ENCODE measurements at places on chromosomes 12 and 14.
A peak's percentile ranks its signal among the peaks of the same experiment; 100 is the strongest.

DNA sequence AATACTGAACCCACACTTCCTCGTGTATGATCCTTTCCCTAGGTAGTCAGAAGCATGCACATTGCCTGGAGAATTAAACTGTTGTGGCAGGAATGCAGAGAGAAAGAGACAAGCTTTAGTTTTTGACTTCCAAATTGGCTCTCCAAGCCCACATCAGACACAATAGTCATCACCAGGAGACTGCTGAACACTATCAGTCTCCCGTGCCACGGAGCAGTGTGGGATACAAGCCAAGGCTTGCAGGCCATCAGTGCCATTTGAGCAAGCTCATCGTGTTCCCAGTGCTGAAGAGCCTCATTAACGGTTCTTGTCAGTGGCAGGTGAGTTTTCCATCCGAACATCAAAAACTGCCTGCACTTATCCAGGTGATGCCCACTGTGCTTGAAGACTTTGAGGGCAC, 410.8 kb downstream of the NAV3 start:
- DNase-seq = no peak

GRCh38 chr12:19957308-19958125, 410.8 kb upstream of the PDE3A start:
- DNase-seq = no peak

- DNase-seq = no peak
Observed at GRCh38 chr12:52524898-52525591, 4.9 kb upstream of the KRT5 start.

DNA sequence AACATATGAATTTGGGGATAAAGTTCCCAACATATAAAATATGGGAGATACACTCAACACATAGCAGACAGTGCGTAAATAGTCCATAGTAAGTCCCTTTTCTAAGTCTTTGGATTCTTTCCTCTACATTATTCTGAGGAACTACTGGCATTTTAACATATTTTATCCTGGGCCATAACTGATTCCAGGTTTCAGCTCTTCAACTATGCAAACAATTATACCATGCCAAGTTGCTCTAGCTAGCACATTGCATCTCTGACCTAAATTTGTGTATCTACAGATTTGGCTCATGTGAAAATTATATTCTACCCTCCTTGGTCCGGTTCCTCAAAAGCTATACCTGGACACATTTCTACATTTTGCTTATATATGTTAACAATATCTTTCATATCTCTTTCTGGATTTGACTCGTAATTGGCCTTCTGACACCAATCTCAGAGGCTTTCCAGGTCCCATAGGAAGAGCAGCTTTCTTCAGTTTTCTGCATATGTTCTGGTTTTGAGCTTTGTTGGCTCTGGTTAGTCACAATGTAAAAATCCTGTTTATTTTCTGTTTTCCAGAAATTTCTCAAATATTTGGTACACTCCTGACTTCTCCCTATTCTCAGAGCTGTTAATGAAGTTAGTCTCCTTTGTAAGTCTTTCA, 305.4 kb downstream of the BMP4 start:
- no peak for DNase-seq

GRCh38 chr12:114481200-114481535, 75.2 kb upstream of the TBX5 start:
- DNase-seq = no peak

GRCh38 chr12:52235822-52236361, 2.8 kb downstream of the KRT7 start:
- no peak for DNase-seq

- no peak for DNase-seq
Observed at GRCh38 chr12:72111706-72112105, 160.5 kb upstream of the TRHDE start.

DNA sequence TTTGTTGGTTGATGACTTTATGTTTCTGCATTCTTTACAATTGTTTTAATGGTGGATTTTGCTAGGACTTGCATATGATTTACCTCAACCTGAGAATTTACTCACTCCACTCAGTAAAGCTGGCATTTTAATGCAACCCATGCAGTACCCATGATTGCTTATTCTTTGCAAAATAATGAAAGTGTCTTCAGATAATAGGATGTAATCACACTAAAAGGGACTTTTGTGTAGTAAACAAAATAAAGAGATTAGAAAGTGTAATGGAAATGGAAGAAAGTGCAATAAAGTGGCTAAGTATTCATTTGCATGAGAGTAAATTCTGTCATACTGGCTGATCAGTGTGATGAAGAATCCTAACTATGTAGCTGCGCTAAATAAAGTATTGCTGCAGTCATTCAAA, 87.6 kb upstream of the NOVA1 start:
- no peak for DNase-seq

- DNase-seq = no peak
Observed at GRCh38 chr14:58965601-58966000, 222.9 kb upstream of the DAAM1 start.

DNA sequence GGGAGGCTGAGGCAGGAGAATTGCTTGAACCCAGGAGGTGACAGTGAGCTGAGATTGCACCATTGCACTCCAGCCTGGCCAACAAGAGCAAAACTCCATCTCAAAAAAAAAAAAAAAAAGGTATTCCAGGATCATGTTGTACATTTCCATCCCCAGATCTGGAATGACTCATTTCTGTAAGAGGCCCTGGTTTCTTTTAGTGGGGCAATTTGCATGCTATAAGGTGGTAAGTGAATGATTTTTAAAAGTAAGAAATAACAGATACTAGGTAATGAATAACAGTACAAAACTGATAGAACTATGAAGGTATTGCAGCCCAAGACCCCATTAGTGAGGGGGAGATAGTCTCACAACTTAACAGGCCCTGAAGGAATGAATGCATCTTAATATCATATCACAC, 17.7 kb upstream of the ADCK1 start:
- no peak for DNase-seq

DNA sequence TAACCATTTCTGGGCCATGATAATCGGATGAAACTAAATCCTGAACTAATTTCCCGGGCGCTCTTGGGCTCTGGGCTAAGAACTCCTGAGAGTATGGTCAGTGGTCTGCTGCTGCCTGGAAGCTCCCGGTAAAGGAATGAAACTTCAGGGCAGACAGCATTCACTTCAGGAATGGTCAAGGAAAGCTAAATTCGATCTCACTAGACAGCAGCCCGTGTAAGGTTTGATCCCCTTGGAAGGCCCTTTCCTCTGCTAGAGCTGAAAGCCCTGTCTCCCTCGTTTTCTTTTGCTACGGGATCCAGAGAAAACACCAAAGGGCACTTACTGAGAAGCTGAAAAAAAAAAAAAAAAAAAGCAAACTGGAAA, 680 bp downstream of the ASB8 start:
- no peak for DNase-seq

GRCh38 chr12:9869307-9870161, at the start of gene CLEC2B:
TSS of gene CLEC2B (minus strand) at chr12:9869354.
- DNase-seq = no peak

GRCh38 chr14:93520053-93520607, 89.4 kb downstream of the UNC79 start:
- DNase-seq = no peak

DNA sequence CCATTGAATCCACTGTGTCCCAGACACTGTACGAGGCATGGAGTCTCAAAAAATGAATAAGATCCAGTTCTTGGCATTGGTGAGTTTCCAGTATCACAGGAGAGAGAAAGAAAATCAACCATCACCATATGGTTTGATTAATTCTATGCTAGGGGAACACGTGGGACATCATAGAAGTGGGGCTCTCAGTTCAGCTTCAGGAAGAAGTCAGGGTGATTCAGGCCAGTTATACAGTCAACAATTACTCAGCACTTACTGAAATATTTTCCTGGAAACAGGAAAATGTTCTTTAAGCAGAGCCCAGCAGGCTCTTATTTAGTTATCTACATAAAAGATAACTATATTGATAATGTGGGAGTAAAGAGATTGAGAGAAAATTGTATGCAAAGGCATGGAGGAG, 407.2 kb downstream of the NOVA1 start:
- no peak for DNase-seq

- peak; percentile 64 for DNase-seq
Observed at GRCh38 chr14:68285421-68286179, 466.0 kb downstream of the RAD51B start.

GRCh38 chr12:18275981-18276380, 14.7 kb downstream of the PIK3C2G start:
- DNase-seq = no peak

- DNase-seq = no peak
Observed at GRCh38 chr12:6539314-6539682, 5.0 kb downstream of the GAPDH start.

DNA sequence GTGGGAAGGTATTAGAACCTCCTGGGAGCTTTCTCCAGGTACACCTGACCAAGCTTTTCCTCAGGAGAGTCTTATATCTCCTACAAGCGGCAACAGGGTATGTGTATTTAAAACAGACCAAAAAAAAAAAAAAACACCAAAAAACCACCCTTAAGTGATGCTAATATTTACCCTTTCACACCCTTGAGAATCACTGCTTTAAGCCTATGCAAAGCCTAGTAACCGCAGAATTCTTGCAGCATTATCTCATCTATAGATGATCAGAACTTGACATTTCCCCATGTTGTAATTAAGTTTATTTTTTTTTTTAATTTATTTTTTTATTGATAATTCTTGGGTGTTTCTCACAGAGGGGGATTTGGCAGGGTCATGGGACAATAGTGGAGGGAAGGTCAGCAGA, 19.3 kb downstream of the ZNF641 start:
- no peak for DNase-seq

DNA sequence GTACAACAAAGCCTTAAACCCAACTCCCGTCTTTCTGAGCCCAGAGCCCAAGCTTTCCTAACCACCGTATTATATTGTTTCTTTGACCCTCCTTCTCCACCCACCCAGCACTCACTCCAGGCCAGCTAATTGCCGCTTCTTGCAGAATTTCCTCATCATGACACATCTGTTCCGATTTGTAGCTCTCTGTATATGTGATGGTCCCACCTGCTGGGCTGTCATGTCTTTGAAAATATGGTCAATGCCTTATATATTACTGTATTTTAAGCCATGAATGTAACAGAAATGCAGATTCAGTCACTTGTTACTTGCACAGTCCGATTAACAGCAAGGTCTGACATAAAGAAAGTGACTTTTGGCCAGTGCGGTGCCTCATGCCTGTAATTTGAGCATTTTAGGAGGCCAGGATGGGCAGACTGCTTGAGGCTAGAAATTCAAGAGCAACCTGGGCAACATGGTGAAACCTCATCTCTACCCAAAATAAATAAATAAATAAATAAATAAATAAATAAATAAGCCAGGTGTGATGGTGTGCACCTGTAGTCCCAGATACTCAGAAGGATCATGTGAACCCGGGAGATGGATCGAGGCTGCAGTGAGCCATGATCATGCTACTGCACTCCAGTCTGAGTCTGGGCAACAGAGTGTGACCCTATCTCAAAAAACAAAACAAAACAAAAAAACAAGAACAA, 359.8 kb downstream of the ATP23 start:
- no peak for DNase-seq

DNA sequence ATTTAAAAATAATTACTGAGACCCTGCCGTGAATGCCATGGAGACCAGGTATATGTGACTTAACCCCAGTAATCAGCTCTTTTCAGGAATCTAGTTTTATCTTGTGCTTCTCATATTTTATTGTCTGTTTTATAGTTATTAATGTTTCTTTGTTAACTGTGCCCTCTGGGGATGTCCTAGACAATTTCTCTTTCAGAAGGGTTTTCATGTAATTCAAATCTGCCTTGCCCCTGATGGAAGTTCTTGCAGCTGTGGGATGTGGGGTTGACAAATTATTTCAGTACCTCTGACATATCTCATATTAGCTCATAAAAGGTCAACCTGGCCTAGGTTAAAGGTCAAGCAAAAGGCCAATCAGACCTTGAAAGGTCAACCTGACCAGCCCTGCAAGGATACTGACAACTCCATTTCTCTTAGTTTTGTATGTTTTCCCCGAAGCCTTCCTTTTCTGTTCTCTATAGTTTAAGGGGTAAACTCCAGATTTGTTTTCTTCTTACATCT, 182.3 kb downstream of the SLC41A2 start:
- no peak for DNase-seq

GRCh38 chr12:83084516-83085234, 398.0 kb downstream of the TMTC2 start:
- no peak for DNase-seq

- no peak for DNase-seq
Observed at GRCh38 chr12:8913702-8914032, 642 bp upstream of the PHC1 start.

- no peak for DNase-seq
Observed at GRCh38 chr14:64040044-64040443, 187.2 kb downstream of the SYNE2 start.

GRCh38 chr14:104887623-104888488, 22.8 kb downstream of the CEP170B start:
- DNase-seq = no peak

DNA sequence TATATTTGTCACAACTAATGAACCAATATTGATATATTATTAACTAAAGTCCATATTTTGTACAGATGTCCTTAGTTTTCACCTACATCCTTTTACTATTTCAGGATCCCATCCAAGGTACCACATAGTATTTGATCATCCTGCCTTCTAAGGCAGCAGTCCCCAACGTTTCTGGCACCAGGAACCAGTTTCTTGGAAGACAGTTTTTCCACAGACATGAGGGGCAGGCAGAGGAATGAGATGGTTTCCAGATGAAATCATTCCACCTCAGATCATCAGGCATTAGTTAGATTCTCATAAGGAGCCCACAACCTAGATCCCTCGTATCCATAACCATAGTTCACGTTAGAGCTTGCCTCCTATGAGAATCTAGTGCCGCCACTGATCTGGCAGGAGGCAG, 82.8 kb upstream of the BCL2L14 start:
- no peak for DNase-seq

DNA sequence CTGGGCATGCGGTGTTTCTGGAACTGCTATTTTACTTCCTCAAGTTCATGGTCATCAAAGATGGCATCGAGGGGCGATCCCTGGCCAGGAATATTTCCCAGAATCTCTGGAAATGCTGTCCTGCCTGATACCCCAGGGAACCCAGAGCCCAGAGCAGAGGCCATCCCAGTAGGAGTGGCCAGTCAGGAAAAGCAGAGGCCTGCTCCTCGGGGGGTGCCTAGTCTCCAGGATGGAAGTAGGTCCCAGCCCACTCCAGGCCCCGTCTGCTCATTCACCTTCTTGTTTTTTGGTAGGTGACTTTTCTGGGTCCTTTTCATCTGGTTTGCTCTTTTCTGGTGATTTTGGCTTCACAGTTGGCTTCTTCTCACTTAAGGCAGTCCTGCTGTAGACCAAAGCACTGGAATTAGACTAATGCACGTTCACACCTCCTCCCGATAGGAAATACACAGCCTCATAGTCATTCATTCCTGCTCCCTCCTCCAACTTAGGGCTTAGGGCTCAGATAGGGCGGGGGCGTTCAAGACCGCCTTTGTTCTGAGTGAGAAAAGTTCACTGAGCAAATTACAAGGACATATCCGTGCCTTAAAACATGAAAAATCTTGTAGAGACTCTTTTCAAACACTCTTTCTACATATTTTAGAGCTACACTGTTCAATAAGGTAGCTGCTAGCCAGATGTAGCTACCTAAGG, 51.1 kb downstream of the TRAFD1 start:
- no peak for DNase-seq
